ENCODE measurements at places on chromosomes 6 and 20.

- no peaks in the 10 kb centered on the region for H3K36me3 ChIP-seq
- no peak for ATAC-seq
- H3K4me3 ChIP-seq: no peak overlapping the region
- H3K27ac ChIP-seq: no peak overlapping the region
- peaks cover 40% of the 10 kb centered on the region for H3K27me3 ChIP-seq
Observed at GRCh38 chr20:51185277-51185676, 162.4 kb upstream of the KCNG1 start.

GRCh38 chr6:138161338-138162110, at the start of gene ARFGEF3:
Gene ARFGEF3, plus strand, starts transcription at chr6:138161939. Its CDS starts 148 bp downstream, at chr6:138162087.
- no peaks in the 10 kb centered on the region for H3K36me3 ChIP-seq
- H3K4me1 ChIP-seq: peaks cover 7% of the 10 kb centered on the region
- peaks cover 58% of the 10 kb centered on the region for H3K27me3 ChIP-seq
- no peak within 1 kb of the TSS for H3K27ac ChIP-seq
- H3K4me3 ChIP-seq: peak within 1 kb of the TSS; percentile 73

- no peaks in the 10 kb centered on the region for H3K27me3 ChIP-seq
- ATAC-seq: no peak
- no peak overlapping the region for H3K4me3 ChIP-seq
- H3K27ac ChIP-seq: no peak overlapping the region
- peaks cover 44% of the 10 kb centered on the region for H3K4me1 ChIP-seq
Observed at GRCh38 chr6:90583179-90583835, 3.6 kb downstream of the MAP3K7 start.

DNA sequence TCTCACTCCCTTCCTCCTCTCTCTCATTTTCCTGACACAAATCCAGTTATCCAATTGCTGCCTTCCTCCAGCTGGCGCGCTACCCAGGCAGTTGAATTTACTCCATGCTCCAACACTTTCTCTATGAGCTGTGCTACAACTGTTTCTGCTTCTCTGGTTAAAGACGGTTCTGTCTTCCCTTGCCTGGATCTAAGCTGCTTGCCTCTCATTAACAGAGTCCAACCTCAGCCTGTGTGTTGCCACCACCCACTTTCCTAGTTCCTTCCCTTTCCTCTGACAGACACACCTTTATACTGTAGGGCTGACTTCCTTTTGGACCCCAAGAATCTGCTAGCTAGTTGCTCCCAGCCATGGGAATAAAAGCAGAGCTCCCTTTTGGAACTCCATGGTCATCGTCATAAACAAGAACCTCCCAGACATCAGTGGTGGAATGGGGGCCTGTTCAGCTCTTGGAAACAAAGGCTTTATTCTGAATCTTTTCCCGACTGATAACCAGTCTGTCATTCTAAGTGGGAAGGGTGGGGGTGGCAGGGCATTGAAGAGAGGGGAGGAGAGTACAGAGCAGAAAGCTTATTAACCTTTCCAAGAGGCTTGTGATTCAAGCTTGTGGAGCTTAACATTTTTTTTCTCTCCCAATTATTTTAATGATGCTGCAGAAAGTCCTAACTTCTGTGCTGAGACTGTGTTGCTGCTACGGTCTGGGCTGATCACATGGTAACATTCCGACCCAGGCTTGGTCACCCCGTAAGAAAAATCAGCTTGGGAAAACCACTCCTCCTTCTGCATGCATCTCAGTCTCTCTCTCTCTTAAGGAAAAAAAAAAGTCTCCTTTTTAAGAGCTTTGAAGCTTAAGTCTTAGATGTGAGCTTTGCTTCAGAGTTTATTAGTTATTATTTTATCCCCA, 31.3 kb upstream of the BMP2 start:
- H3K27me3 ChIP-seq: no peaks in the 10 kb centered on the region
- no peaks in the 10 kb centered on the region for H3K4me1 ChIP-seq

DNA sequence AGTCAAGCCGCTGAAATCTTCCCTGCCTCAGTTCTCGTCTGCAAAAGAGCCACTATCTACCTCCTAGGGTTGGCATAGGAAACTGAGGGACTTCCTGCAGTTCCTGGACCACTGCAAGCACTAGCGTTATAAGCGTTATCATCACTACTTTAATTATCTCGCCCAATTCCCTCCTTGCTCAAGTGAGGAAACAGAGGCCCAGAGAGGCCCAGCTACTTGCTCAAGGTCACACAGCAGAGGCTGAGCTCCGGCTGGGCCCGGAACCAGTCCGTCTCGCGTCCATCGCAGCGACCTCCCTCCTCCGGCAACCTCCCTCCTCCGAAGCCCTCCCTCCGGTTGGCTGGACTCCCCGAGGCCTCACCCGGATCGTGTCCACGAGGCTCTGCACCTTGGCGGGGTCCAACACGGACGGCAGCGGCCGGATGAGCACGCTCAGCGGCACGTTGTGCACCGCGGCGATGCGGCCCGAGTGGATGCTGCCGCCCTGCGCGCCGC, 338 bp downstream of the SRXN1 start:
- peaks cover 6% of the 10 kb centered on the region for H3K27me3 ChIP-seq
- peak overlapping the region; percentile 76 for H3K4me3 ChIP-seq
- no peak for ATAC-seq
- peaks cover 26% of the 10 kb centered on the region for H3K4me1 ChIP-seq

DNA sequence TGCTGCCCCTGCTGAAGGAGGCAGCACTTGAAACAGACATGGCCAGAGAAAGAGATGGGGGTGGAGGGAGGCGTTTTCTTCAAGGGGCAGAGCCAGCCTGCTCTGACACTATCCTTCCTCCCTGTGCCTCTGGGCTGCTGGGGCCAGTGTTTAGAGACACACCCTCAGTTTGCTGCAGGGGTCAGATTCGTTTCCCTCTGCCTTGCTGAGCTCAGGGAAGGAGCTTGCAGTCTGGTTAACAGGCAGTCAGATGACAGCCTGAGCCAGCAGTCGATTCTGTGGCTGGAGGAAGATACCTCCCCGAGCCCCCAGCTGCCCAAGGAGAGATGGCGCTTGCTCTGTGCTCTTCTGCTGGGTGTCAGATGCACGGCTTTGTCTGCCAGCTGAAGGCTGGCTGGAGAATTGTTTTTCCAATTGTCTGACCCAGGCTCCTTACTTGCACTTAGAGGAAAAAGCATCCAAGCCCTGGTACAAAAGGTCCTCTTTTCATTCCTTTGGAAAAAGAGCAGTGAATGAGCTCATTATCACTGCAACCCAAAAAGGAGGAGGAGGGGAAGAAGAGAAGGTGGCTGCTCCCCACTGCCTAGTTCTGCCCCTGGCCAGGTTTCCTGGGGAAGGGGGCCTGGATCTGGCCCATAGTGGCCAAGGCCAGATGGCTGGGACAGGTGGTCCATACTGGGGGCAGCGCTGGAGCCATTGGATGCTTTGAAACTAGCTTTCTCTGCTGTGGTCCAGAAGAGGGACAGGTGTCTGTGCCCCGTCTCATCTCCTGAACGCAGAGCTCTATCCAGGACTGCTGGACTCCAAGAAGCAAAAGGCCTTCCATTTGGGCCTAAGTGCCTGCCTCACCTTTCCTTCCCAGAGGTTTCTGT, 88.2 kb downstream of the TCP11 start:
- no peak overlapping the region for H3K4me3 ChIP-seq
- no peak overlapping the region for H3K27ac ChIP-seq
- H3K4me1 ChIP-seq: no peaks in the 10 kb centered on the region
- H3K36me3 ChIP-seq: peaks cover 20% of the 10 kb centered on the region

Data from stimulated activated memory B cell treated with anti-CD40 and anti-IgM and Interleukin-4, amounts not matched to agents 10 μg/mL and 1 μg/mL and 100 μg/mL, for 72 hours (primary cell).